ENCODE measurements at places on chromosomes 11 and 22.

DNA sequence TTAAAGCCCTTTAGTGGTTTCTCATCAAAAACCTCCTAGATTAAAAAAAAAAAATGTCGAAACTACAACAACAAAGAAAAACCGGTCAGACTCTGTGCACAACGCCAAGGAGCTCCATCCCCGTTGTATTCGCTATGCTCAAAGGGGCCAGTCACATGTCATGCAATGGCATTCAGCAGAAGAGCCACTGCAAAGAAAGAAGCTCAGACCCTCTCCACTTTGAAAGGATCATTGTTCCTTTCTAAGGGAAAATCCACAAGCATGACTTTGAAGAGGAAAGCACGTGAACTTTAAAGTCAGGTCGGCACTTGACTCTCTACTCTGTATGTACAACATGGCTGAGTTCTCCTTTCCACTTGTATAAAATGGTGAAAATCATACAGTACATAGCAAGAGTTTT, 655.6 kb downstream of the ETS1 start:
- no peak for DNase-seq

- DNase-seq, result no peak
Measured at GRCh38 chr22:28014211-28015045, 95.4 kb upstream of the PITPNB start.

DNA sequence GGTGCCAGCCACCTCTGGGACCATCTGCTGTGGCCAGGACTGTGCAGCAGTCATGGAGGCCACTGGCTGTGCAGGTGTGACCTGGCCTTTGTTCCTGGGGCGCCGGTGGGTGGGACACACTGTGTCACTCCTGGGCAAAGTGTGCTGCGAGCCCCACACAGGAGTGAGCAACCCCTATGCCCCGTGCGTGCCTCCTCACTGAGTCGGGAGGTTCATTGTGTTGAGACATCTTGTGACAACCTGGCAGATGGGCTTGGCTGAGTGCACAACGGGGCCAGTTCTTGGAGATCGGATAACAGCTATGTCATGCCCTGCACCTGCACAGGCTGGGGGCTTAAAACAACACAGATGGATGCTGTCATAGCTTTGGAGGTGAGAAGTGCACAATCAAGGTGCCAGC, 13.5 kb downstream of the ANO1 start:
- DNase-seq, result no peak

DNA sequence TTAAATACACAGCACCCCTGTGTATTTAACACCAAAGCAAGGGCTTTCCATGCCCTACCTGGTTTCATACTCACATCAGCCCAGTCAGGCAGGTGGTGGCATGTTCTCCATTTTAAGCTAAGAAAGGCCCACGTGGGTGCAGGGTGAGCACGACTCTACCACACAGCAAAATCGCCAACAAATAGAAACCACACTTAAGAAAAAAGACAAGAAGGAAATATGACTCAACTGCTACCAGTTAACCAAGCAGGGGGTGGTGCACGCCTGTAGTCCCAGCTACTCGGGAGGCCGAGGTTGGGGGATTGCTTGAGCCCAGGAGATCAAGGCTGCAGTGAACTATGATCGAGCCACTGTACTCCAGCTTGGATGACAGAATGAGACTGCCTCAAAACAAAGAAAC, 35.2 kb upstream of the TFIP11 start:
- no peak for DNase-seq

DNA sequence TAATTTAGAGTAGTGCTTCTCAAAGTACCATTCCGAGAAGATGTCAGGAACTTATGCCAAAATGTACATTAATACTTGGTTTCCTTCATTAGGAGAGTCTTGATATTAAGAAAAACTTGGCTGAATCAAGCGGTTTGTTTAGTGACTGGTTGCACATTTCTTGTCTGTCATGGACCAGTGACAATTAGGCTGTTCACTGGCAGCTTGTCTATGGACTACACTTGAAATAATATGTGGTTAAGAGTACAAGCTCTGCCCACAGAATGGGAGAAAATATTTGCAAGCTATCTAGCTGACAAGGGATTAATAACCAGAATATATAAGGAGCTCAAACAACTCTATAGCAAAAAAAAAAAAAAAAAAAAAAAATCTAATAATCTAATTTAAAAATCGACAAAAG, 24.6 kb downstream of the COA4 start:
- DNase-seq, result no peak

- DNase-seq, result no peak
Measured at GRCh38 chr11:126378763-126379162, 23.3 kb downstream of the ST3GAL4 start.

- no peak for DNase-seq
Measured at GRCh38 chr11:92707173-92707619, 262.3 kb upstream of the MTNR1B start.

DNA sequence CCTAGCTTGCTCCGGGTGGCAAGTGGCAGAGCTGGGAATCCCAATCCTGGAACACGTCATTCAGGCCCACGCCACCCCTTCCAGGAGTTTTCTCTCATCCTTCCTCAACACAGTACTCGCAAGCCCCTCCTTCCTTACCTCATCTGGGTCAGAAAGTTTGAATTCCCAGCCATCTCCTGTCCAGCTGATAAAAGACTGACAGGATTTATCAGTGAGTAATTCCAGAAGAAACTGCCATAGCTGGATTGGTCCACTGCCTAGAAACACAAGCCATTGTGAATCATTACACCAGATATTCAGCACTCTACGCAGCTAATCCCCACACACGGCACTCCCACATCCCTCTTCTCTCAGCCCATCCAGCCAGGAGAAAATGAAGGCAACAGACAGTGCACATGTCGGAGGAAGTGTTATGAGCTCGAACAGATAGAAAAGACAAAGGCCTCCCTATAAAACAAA, 124.0 kb downstream of the ETS1 start:
- peak; percentile 85 for DNase-seq

DNA sequence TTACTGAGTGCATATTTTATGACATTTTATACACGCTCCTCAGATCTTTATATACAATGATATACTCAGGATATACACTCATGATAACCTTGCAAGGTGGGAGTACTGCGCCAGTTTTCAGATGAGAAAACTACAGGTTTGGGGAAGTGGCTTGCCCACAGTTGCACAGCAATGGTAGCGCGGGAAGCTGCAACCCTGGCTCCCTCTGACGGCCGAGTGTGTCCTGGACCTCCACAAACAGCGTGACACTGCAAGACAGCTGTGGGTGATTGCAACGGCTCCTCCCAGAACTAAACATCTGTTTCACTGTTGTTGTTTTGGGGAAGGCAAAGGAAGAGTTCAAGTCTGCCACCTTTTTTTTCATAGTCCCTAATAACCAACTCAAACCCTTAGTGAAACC, 47.0 kb downstream of the PACSIN2 start:
- no peak for DNase-seq

DNA sequence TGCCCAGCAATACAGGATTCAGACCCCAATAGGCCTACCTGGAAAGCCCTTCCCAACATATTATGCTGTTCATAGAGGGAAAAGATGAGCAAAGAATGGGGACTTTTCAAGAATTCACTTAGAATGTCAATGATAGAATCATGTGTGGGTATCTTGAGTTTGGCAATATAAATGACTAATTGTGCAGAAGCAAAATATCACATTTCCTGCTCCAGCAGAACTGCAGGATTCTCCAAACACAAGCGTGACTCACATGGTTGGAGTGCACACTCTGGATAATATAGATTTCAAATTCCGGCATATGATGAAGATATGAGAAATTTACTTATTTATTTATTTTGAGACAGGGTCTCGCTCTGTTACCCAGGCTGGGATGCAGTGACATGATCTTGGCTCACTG, 12.5 kb upstream of the APOL5 start:
- DNase-seq, result peak; percentile 53

DNA sequence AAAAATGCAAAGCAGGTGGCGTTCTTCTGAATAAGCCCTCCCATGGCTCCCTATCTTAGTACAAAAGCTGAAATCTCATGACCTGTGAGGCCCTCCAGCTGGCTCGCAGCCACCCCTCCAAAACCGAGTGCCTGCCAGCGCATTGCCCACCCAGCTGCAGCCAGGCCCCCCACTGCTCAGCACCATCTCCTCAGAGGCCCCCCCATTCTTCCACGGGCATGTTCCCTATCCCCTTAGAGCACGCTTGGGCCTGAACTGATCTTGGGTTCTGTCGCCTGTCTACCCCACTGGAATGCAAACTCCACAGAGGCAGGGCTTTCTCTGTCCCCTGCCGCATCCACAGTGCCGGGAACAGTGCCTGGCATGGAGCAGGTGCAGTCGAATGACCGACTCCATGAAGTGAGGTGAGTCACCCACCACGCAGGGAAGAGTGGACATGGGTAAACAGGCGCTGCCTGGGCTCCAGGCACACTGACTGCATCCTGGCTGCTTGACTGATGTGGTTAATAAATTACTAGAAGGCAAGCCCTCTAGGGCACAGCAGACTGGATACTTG, 11.3 kb upstream of the EFCAB6 start:
- no peak for DNase-seq

DNA sequence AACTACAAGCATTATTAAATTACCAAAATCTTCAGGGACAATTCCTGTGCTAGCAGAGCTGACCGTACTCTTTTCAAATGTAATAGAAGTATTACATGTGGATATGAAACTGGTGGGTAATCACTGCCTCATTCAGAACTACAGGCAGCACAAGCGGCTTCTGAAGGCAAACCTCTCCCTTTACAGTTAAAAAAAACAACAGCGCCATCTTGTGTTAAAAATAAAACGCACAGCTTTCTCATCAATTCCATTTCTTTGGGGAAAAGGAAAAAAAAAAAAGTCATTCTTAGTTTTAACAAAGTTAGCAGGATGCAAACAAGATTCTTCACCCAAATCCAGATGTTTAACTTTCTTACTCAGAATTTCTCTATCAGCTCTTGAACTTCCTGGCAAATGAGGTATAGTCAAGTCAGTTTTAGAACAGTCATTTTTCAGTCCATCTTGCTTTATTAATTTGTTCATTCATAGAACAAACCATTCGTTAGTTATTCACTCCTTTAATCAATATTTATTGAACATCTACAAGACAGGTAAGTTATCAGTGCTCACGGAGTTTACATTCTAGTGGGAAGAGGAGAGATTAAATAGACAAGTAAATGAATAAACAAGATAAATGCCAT, 331.8 kb upstream of the MPPED2 start:
- DNase-seq, result no peak

GRCh38 chr11:65503949-65504673, 5.3 kb downstream of the MALAT1 start:
- no peak for DNase-seq

DNA sequence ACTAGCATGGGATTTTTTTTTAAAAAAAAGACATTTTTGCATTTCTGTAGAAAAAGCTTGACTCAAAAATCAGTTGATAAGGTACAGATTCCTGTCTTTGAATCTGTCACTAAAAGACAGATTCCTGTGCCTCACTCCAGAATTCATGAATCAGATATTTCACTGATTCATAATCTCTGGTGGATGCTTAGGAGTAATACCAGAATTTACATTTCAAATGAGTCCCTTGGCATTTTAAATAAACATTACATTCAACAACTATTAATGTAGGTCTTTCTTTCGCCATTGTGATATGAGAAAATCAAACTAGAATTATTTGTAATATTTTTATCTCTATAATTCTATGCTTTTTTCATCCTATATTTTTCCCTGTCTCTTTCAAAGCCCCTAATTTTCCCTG, 128.3 kb downstream of the APIP start:
- DNase-seq, result no peak

- no peak for DNase-seq
Measured at GRCh38 chr11:106770489-106771085, 247.7 kb downstream of the GUCY1A2 start.

- DNase-seq, result no peak
Measured at GRCh38 chr22:32389685-32390084, 22.4 kb downstream of the RTCB start.

GRCh38 chr11:66008468-66009101, 3.2 kb upstream of the CST6 start:
- no peak for DNase-seq

GRCh38 chr22:27019827-27020226, 362.4 kb downstream of the MIAT start:
- DNase-seq, result no peak

- DNase-seq, result no peak
Measured at GRCh38 chr22:43153899-43154298, 2.5 kb downstream of the TSPO start.

GRCh38 chr11:28767574-28767973, 659.4 kb downstream of the METTL15 start:
- no peak for DNase-seq

All from AG04449 (cell line).